ENCODE measurements at places on chromosomes 2 and 18. TPM values are rescaled to one million over a fixed set of nuclear protein-coding genes. Genes with fewer than 3 reads are reported as not detected.

Gene ERICH2
- total RNA-seq = 2.4 TPM

Gene MARCO
- 1.7 TPM for total RNA-seq

Gene PXDN
- total RNA-seq = 2.0 TPM

Gene MFSD2B
- 0.47 TPM for total RNA-seq

Gene GKN1
- not detected for total RNA-seq

Gene TLX2
- total RNA-seq = not detected

Gene DTNA
- 26.7 TPM for total RNA-seq

Gene FZD7
- 0.63 TPM for total RNA-seq

Gene RRM2
- total RNA-seq = 2.8 TPM

Gene TXNDC2
- not detected for total RNA-seq

DNA sequence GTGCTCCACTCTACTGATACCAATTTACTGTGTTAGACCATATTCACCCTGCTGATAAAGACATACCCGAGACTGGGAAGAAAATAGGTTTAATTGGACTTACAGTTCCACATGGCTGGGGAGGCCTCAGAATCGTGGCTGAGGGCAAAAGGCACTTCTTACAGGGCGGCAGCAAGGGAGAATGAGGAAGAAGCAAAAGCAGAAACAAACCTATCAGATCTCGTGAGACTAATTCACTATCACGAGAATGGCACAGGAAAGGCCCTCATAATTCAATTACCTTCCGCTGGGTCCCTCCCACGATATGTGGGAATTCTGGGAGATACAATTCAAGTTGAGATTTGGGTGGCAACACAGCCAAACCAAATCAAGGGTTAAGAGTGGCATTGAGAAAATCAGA lies 65.2 kb downstream of the LDLRAD4 start:
- DNase-seq = no peak

GRCh38 chr2:37070931-37071330 lies 13.2 kb downstream of the HEATR5B start:
- DNase-seq = no peak

- DNase-seq = no peak
These were observed 975.7 kb upstream of the ZEB2 start for GRCh38 chr2:145495590-145495989.

DNA sequence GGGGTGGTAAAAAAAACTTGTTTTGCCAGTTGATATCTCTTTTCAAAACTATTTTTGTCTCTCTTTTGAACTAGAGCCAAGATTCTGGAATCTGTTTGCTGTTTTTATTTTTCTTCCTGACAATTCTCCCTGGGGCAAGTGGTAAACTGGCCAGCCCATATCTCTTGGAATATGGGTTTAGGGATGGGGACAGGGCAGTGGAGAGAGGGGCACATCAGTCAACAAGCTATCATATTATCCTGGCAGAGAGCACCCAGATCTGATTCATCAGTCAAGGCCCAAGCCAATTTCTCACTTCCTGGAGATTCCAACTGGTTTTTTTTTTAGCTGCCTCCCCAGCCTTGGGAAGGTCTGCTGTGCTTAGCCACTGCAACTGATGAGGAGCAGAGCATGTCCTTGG lies 52.3 kb downstream of the ARHGAP28 start:
- no peak for DNase-seq

DNA sequence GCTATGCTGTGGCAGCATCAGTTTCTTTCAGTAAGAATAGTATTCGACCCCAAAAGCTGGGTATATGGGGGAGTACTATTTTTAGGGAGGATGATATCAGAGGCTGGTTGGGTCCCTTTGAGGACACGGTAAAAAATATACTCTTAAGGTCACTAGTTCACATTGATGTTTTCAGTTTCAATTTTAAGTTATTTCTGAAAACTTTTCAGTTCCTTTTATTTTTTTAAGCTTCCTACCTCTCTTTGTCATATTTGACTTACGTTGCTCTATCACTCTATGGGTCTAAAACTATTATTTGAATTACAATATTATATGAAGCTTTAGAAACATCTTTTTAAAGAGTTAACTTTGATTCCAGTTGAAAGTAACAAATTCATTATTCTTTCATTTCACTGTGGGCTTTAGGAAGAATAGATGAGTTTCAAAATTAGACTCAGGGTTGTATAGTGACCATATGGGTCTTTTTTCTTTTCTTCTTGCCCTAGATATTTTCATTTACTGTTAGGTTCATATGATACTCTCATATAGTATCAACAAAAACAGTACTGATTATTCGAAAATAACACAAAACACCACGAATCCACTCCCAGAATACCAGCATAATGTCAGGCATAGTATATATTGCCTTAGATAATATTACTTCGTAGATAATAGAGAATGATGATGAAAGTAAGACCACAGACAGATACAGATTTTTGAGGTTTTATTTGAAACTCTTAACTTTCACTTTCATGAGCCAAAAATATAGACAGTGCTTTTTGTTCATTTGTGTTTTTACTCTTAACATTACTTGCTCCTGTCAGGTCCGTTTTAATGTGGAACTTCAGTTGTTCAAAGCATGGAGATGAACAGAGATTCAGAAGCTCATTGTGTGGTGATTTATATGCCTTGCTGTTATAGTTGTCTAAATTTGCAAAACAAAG lies 9.8 kb downstream of the RMDN2 start:
- no peak for DNase-seq

- no peak for DNase-seq
These were observed 4.2 kb upstream of the TRABD2A start for GRCh38 chr2:84885111-84885510.

DNA sequence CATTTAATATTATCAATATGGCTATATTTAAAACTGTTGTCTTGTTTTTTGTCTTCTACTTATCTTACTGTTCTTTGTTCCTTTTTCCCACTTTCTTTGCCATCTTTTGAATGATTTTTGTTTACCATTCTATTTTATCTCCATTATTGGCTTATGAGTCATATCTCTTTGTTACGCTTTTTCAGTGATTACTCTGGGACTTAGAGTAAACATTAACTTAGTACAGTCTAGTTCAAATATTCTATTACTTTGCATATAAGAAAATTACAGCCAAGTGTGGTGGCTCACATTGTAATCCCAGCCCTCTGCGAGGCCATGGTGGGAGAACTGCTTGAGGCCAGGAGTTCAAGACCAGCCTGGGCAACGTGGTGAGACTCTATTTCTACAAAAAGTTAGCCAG lies 26.1 kb downstream of the ADCY3 start:
- DNase-seq = no peak

DNA sequence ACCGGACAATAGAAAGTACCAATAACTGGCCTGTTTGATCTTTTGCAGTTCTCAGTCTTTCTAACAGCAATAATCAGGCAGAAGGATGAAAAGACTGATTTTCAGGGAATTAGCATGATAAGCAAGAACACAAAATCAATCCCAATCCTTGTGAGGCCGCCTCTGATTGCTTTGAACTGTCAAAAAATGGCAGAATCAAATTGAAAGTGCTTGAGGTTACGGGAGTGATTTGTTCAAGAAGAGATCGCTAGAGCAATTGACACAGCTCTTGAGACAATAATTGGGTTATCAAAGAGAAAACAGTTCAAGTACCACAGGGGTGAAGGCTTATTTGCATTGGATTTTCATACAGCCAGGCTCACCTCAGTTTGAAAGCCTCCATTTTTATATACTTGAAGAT lies 663.4 kb downstream of the ARHGAP15 start:
- no peak for DNase-seq

GRCh38 chr18:31634331-31634713 lies 42.6 kb downstream of the TTR start:
- no peak for DNase-seq

DNA sequence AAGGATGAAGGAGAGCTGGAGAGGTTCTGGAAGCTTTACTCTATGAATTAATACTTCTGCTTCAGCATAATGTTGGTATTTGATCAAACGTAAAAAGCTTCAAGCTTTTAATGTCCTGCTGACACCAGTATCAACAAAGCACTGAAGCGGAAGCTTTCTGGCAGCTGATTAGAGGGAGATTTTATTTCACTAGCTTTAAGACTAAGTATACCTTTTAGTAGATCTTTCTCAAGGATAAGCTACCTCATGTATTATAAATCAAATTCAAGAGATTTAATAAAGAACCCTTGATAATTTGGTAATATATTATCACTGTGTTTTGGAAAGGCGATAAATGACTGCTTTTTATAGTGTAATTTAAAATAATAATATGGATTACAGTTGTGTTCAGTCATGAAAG lies 128.0 kb upstream of the CD302 start:
- DNase-seq = no peak

GRCh38 chr2:9004338-9005204 lies 1.1 kb upstream of the MBOAT2 start:
- no peak for DNase-seq

GRCh38 chr2:192196421-192197194 lies 1.9 kb upstream of the TMEFF2 start:
- DNase-seq = no peak

- DNase-seq = no peak
These were observed 218.0 kb upstream of the KCNJ3 start for GRCh38 chr2:154480521-154480920.

- DNase-seq = peak; percentile 9
These were observed 105.1 kb upstream of the HS6ST1 start for GRCh38 chr2:128423788-128424165.

DNA sequence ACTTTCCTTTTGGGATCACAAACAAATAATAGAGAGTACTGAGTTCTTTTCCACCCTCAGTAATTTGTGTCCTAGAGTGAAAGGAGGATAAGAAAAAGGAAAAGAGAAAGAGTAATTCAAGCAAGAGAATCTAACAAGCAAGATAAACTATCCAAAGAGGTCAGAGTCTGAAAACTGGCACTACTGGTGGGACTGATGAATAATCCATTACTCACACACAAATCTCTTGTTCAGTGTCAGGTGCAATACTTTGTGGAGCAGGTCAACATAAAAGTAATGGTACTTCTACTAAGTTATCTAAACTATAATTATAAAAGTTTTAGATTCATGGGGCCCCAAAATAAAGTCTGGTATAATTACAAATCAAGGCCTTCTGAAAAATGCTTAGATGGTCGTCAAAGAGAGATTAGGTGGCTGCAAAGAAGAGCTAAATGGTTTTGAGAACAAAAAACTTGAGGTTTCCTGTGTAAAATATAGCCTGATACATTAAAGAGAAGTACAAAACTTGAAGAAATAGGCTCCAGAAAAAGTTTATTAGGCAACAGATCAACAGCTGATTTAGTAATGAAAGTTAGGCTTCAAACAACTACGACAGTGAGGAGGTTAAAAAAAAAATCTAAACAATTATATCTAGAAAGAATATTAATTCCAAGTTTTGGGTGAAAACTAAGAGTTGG lies 109.4 kb downstream of the BAZ2B start:
- no peak for DNase-seq

GRCh38 chr2:45128580-45128997 lies 119.3 kb upstream of the SIX2 start:
- DNase-seq = peak; percentile 41

DNA sequence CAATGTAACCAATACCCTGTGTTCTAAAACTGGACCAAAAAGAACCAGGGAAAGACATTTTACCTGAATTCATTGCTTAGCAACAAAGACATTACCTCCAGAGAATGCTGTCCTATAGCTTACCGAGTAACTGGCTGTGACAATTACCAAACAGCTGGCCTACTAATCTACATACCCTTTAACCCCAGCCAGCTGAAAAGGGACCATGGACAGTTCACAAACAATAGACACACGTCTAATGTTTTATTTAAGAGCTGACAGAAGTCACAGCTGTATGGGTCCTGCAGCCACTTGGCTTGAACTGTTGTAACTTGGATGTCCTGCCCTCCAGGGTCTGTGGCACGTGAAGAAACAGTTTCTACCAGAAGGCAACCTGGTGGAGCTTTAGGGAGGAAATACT lies 130.1 kb upstream of the EFEMP1 start:
- DNase-seq = no peak

DNA sequence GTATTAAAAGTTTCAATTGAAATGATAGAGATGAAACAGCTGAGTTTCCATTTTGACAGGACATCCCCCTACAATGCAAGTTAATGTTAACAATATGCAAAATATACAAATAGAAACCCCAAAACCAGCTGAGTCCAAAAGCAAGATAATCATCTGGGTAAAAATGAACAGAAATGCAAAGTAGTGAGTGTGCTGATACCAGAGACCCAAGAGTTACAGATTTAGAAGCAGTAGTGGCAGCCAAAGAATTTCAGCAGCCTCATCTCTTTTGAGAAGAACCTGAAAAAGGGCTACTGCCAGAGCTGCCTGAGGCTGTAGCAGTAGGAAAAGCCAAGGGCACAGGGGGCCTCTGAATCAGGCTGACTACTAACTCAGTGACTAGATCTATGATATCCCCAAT lies 82.6 kb downstream of the THADA start:
- no peak for DNase-seq

DNA sequence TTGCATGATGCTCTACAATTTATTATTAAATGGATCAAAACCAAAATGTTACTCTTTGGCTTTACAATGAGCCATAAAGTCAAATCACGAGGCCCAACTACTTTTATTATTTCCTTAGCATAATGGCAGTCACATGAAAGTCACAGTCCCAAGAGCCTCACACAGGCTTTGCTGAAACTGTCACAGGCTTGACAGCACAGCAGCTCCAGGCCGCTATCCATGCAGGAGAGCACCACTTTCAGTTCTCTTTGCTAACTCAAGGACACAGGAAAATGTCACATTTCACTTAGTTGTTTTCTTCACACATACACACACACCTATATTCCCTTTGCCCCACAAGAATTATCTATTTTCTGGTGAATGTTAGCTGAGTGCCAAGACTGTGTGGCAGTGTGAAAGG lies 11.1 kb upstream of the MSGN1 start:
- DNase-seq = no peak

DNA sequence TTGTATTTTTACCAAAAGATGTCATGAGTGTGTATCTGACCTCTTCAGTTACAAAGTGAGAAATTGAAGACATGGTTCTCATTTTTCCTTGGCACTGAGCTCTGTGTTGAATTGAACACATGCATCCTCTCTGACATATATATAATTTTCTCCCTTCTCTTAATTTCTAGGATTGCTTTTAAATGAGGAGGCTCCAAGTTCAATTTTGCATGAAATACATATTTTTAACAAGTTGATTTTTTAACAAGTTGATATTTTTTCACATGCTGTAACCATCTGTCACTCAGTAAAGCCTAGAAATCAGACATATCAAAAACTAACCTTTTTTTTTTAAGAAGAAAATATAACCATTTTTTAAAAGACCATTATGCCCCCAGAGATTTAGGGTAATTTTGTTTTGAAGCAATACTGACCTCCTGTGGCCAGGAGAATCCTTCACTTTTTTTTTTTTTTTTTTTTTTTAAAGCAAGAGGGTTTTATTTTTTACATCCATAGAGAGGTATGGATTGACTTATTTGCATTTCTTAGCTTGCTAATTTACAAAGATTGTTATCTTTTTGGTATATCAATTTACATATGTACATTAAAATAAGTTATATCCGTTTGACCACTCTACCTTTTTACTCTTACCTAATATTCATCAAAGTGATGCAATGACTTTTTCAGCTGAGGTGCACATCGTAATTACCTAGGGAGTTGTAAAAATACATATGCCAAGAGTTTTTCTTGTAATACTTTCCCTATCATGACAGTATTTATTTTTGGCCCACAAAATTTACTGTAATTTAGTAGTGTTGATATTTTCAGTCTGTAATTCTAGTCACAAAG lies 161.8 kb downstream of the SOCS6 start:
- DNase-seq = no peak

GRCh38 chr2:62733546-62733945 lies 28.0 kb downstream of the EHBP1 start:
- DNase-seq = no peak

Measured in pancreas (tissue), 10 donors.